ENCODE measurements at places on chromosomes 6 and 20.

DNA sequence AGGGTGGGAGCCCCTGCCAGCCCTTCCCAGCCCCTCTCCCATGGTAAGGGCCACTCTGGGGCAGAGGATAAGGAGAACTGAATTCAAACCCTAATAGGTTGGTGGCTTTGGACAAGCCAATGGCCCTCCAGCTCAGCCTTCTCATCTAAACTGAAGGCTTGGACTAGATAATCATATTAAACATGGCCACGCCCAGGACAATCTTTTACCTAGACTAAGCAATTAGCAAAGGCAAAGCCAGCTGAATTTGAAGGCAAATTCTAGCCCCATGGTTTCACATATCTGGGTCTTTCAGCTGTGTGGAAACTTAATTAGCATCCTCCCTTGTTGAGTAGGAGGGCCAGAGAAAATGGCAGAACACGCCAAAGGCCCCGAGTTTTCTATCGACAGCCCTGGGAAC lies 10.7 kb downstream of the SLC22A23 start:
- DNase-seq: no peak

DNA sequence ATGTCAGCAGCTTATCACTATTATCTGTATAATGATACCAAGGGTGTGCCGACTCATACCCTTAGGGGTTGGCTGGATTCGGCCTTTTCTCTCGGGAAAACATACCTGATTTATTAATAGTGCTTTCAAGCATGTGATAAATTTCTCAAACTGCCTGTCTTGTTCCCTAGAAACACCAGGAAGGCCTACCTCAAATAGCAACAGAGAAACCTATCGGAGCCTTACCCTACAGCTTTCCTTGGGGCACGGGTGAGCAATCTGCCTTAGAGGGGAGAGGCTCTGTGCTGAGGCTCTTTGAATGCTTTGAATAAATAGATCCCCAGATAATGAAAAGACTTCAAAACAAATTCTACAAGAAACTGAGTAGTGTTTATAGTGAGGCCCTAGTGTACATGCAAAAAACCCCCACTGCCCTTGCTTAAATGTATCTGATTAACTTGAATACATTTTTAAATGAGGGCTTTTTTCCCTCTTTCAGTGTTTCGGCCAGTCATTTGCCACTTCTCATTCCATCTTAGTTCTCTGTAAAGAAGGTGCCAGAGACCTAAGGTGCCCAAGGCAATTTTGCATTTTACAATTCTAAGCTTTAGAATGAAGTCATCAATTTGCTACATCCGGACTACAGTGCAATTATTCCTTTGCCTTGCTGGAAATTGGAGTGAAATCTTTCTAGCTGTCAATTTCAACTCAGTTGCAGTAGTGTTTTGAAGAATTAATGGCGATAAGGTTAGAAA lies 320.1 kb downstream of the ESR1 start:
- DNase-seq: no peak

GRCh38 chr6:167932468-167933276 lies 64.8 kb upstream of the KIF25 start:
- DNase-seq: no peak

DNA sequence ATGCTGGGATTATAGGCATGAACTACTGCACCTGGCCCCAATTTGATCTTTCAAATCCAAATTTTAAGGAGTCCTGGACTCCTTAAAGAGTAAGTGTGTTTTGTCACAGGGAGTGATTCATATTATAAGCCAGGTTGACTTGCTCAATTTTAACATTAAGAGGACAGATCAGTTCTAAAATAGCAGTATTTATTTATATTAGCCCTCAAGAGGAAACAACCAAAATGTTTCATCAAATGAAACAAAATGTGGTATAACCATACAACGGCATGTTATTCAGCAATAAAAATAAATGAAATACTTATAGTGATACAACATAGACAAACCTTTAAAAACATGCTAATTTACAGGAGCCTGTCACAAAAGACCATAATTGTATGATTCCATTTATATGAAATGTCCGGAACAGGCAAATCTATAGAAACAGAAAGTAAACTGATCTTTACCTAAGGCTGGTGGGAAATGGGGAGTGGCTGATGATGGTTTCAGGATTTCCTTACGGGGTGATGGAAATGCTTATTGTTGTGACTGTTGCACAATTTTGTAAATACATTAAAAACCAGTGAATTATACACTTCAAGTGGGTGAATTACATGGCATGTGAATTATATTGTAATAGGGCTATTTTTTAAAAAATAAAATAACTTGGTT lies 637.4 kb downstream of the MMUT start:
- DNase-seq: no peak

DNA sequence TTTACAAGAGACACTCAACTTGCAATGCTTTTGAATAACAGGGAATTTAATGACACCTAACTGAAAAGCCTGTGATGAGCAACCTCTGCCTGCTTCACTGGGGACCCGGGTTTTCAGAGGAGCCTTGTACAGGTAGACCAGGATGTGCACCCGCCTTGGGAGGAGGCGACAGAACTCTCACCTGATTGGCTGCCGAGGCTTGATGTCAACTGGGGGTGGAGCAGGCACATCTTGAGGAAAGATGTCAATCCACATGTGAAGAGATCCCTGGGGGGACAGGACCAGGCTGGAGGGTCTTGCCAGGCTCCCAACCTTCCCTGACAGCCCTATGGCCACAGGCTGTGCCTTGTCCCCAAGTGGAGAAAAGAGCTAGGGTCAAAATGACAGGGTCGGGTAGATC lies 19.8 kb downstream of the ERGIC3 start:
- no peak for DNase-seq

All from muscle of leg (tissue), 16 donors.